ENCODE measurements at places on chromosomes 2 and 18. TPM values are rescaled to one million over a fixed set of nuclear protein-coding genes. Genes with fewer than 3 reads are reported as not detected.

AQP12A gene
- total RNA-seq: not detected

DNA sequence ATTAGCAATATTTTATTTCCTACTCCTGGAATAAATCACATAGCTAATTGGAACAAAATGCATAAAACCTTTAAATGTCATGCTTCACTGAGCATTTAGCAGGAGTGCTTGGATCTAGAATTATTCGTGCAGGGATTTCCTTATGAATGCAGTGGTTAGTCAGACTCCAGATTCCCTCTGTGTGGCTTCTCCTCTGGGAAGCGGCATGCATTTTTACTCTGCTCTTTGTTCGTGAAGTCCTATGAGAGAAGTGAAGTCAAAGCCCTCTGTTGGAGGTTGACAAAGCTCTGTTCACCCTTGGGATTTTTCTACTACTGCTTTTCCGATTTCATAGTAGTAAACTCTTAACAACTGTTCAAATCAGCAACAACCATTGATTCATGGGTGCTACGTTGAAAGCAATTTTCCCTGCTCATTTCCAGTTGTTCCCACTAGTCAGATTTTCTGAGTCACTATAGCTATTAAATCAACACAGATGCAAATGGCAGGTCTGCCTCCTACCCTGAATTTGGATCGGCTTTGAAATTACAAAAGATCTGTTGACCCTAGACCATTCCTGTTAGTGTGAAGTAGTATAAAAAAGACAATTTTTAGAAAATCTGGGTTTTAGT, 461.7 kb downstream of the STK39 start:
- DNase-seq: no peak

DNA sequence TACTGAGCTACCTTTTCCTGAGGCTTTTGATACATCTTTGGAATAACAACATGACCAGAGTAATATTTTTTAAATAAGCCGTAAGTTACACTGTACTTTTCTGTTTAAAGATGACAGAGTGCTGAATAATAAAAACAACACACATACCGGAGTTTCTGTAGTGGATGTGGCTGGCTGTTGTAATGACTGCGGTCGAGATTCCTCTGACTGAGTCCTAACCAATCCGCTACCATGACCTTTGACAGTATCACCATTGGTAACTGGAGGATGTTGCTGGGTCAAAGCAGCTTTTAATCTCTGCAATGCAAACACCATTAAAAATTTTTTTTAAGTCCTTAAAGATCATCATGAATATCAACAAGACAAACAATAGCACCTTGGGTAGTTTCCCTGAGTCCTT, 70.7 kb downstream of the ATF2 start:
- DNase-seq: no peak

LIPG gene
- total RNA-seq: under 0.01 TPM

DNA sequence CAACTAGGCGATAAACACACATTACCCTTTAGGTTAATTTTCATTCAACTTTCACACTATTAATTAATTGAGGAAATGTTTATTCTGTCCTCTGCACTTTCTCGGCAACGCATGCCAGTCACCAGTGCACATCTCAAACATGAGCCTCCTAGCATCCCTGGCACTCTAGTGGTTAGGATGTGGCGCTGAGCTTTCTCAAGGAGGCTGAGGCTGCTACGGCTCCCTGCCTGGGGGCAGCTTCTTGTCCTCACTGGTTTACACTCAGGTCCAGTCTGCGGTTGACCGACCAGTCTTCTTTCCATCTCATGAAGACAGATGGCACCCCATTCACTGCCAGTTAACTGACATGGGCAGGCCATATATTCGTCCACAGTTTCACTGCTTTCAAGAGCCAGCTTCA, 463.4 kb downstream of the EIPR1 start:
- no peak for DNase-seq

Data from hematopoietic multipotent progenitor cell (in vitro differentiated cells).